CD4-positive, alpha-beta T cell treated with Interleukin-15 for 4 hours (primary cell): ENCODE measurements at places on chromosomes 5 and 9.
A peak's percentile ranks its signal among the peaks of the same experiment; 100 is the strongest.

DNA sequence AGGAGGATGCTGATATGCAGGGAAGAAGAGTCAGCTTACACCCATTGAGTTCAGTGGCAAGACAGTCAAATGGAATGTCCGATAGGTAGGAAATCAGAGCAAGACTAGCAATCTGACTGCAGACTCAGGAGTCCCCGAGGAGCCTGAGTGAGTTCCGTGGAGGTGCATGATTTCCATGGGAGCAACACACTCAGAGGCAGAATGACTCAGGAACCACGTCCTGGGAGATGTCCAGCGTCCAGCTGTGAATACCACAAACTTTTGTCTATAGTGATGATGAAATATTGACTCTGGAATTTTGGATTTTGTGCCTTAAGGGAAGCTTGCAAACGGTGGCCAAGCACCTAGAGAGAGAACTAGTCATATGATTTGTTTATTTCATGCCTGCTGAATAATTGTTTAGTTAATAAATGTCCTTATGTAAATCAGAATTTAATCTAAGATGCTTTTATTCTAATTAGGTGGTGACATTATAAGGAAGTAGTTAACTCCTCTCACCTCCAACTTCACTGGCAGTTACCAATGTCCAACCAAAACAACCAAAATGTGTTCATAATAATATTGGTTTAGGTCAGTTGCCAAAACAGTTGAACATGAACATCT, 100.4 kb downstream of the PDE4D start:
- DNase-seq, result no peak

- DNase-seq, result peak; percentile 19
These were observed 8.6 kb upstream of the ZNF169 start for GRCh38 chr9:94250456-94250855.

- no peak for DNase-seq
These were observed 576.7 kb upstream of the ACO1 start for GRCh38 chr9:31807574-31808256.

DNA sequence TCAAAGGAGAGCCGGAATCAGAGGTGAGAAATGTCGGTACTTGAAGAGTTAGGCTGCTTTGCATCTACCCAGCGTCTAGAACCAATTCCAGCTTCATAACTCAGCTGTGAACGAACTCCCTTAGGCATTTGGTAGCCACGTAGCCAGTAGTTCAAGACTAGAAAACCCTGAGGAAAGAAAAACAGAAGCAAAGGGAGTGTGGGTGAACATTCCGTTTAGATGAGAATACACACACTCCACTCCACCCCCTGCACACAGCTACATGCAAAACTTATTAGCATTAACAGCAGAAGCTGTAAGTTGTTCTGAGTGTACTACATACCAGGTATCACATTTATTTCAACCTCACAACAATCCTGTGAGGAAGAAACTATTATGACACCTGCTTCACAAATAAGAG, 78.3 kb downstream of the SMIM23 start:
- DNase-seq, result no peak

DNA sequence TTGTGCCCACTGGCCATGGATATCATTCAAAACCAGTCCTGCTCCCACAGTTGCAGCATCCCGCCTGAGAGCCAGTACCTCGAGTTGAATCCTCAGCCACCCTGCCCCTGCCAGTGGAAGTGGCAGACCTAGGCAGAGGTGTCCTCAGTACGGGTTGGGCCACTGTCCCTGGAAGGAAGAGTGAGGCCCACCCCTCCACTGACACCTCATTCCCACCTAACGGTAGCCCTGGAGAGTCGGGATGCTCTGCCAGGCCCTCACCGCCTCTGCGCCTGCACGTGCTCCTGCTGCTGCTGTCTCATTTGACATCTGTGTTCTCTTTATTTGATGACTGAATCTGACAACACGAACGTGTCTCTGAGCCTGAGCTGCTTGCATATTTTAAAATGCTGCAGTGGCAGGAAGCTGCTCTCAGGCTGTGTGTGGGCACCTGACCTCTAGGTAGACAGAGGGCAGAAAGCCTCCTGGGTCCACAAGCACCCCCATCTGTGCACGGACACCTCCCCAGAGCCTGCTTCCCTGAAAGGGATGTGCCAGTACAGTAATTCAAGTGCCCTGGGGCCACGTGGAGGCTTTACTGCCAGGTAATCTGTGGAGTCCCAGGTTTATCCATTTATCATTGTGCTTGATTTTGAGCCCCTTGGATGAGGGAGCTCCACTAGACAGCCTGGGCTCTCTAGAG, 194.7 kb downstream of the CACNA1B start:
- no peak for DNase-seq

DNA sequence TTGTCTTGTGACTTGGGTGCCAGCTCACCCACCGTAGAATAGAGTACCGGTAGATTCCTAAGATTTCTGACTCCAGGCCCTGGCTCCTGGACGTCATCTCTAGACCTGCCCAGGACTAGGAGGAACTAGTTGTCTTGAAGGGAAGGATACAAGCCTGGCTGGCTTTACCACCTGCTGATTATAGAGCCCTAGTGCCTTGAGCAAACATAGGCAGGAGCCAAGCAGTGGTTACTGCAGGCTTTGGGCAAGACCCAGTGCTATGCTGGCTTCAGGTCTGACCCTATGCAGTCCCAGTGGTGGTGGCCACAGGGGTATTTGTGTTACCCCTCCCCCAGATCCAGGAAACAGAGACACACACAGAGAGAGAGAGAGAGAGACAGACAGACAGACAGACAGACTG, 606.2 kb downstream of the PDE4D start:
- no peak for DNase-seq

DNA sequence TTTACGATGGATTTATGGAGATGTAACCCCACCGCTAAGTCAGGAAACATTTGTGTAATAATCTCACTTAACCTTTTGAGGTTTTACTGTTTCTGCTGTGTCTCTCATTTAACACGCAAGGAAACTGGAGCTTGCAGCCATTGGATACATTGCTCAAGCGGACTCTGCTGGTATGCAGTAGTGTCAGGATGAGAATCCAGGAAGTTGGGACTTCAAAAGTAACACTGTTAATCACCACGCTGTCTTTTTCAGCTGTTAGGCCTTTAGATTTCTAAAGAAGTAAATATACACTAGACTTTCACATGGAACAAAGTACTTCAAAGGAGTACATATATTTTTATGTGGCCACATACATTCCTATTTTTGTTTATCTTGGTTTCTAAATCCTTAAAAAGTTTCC, 114.7 kb downstream of the LPAR1 start:
- DNase-seq, result no peak

DNA sequence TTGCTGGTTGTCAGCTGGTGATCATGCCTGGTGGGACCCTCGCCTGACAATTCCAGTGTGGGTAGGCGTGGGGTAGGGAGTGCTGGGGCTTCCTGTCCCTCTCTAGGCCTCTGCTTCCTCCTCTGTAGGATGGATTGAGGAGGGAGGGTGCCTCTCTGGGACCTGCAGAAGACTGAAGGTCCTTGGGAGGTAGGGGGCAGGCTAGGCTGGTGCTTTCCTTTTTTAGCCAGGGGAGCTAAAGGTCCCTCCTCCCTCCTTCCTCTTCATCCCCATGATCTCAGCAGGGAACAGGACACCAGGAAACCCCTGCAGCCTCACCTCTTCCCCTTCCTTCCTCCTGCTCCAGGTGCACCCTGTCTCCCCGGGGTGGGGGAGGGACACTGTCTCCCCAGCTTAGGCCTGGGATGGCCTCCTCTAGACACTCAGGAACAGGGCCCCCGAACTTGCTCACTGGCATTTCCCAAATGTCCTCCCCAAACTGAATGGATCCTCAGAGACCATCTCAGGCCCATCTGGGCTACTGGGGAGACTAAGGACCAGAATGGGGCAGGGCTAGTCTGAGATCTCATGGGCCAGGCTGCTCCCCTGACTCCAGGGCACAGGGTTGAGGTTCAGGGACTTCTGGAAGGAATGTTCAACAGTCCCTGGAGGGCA, 8.4 kb downstream of the SH2D3C start:
- DNase-seq, result no peak

GRCh38 chr9:136107155-136107952, 11.3 kb downstream of the TMEM250 start:
- peak; percentile 47 for DNase-seq

GRCh38 chr9:75087289-75087823, 599 bp downstream of the NMRK1 start:
- peak; percentile 38 for DNase-seq

- no peak for DNase-seq
These were observed 488.1 kb downstream of the EBF1 start for GRCh38 chr5:158611581-158611980.

GRCh38 chr5:126100767-126101166, 322.4 kb upstream of the GRAMD2B start:
- DNase-seq, result no peak

DNA sequence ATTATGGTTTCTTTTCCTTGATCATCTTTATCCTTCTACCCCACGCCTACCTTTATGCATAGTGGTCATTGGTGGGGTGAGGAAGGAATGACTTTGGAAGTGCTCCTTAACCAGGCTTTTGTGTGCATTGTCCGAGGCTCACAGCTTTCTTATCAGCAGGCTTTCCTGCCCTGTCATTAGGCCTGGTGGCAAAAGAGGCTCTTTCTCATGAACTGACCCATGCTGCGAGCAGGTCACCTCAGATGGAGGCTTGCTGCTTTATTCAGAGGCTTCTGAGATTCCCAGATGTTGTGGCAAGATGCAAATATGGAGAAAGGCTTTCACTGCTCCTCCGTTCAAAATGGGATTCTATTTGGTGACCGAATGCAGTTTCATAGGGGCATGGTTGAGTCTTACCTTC, 57.4 kb upstream of the DMRTA1 start:
- DNase-seq, result no peak

DNA sequence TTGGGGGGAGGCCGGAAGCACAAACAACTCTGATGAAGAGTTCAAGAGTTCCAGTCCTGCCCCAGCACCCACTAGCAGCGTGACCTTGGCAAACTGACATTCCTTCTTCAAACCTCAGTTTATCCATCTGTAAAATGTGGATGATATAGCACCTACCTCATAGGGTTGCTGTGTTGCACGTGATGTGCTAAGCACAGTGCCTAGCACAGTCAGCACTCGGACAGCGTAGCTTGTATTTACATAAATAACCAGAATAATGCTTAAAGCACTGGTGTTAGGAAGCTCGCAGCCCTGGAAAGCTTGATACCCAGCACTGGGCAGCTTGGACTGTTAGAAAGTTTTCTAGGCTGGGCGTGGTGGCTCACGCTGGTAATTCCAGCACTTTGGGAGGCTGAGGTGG, 5.1 kb downstream of the PKN3 start:
- DNase-seq, result no peak

- DNase-seq, result no peak
These were observed 324.5 kb upstream of the WWC1 start for GRCh38 chr5:167966979-167967378.

GRCh38 chr9:78038620-78039300, 7.1 kb upstream of the GNAQ start:
- DNase-seq, result no peak

DNA sequence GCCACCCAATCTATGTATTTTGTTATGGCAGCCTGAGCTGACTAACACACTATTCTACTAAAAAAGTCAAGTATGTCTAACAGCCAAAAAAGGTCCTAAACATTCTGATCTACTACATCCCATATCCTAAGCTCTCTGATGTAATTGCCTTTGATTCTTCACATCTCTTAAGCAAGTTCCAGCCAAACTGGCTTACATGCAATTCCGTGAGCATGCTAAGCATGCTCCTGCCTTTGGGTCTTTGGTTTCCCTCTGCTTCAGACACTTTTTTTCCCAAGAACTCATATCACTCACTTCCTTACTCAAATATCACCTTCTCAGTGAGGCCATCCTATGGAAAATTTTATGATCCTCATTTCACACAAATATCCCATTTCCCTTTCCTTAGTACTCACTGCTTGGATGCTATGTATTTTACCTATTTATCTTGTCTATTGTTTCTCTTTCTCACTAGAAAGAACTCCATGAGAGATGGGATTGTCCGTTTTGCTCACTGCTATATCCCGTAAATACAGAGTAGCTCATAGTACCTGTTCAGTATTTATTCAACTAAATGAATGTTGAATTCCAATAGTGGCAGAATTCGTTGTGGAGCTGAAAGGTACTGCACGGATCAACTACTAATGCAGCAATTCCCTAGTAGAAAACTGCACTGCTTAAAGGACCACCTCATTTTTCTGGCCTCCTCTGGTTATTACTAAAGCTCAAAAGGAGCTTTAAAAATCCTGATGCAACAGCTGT, 2.3 kb upstream of the SLC12A2 start:
- DNase-seq, result no peak

DNA sequence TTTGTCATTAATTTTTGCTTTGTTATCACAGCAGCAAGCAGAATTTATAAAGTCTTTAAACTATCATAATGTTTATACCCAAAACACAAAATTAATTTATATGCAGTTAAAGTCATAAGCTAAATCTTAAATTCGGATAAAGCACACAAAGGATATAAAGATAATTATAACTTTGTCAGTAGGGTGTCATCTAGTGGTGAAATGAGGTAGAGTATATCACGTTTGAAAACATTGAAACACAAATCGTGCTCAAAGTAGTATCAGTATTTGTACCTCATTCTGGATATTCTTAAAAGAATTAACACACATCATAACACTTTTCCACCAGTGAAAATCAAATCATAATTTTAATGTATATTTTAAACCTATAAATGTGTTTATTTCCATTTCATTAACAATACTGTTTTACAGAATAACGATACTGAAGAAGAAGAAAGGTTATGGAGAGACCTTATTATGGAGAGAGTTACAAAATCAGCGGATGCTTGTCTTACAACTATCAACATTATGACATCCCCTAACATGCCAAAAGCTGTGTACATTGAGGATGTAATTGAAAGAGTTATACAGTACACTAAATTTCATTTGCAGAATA, 129.5 kb downstream of the NIPBL start:
- peak; percentile 5 for DNase-seq

DNA sequence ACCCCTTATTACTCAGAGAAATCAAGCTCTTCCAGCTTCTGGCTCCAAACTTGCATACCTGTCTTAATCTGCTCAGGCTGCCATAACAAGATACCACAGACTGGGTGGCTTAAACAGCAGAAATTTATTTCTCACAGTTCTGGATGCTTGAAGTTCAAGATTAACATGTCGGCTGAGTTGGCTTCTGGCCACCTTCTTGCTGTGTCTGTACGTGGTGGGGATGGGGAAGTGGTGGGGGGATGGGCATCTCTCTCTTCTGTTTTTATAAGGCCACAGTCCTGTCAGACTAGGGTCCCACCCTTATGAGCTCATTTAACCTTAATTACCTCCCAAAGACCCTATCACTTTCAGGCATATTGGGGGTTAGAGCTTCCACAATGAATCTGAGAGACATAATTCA, 140.5 kb downstream of the SV2C start:
- no peak for DNase-seq

DNA sequence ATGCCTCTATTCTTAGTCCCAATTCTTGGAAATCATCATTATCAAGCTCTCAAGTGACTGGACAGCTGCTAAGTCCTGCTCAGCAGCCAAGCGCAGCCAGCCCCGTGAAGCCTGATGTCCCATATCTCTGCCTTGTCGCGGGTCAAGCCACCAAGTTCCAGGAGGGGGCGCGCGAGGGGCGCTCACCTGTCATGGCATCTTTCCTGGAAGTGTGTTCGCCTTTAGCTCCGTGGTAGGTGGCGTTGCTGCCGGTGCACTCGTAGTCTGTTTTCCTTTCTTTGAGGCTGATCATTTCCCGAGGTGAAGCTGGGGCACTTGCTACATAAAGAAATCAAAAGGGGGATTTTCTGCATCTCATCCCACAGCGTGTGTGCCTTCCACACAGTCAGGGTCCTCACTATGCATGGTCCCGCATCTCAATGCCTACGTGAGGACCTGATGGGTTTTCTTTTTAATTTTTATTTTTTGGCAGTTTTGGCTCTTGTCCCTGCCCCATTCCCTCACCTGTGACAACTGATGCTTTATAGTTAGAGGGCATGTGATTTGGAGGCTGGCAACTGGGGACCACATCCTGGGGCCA, 227.0 kb upstream of the DAP start:
- DNase-seq, result peak; percentile 53
